ENCODE measurements at places on chromosomes 13 and 19.

DNA sequence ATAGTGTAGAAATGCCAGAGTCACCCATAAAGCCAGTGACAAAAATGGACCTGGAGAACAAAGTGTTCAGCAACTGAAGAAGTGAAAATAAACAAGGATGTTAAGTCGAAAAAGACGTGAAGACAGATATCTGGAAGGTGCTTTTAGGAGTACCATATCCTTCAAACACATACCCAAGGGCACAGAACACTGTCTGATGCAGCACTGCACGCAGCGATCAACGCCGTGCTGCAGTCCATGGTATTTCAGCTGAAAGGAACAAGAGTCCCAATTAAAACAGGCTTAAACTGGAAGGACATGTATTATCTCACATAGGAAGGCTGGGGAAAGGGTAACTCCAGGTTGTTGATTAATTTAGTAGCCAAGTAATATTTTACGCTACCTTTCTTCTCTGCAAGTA is 108.2 kb downstream of the SGCG start:
- no peak for DNase-seq

DNA sequence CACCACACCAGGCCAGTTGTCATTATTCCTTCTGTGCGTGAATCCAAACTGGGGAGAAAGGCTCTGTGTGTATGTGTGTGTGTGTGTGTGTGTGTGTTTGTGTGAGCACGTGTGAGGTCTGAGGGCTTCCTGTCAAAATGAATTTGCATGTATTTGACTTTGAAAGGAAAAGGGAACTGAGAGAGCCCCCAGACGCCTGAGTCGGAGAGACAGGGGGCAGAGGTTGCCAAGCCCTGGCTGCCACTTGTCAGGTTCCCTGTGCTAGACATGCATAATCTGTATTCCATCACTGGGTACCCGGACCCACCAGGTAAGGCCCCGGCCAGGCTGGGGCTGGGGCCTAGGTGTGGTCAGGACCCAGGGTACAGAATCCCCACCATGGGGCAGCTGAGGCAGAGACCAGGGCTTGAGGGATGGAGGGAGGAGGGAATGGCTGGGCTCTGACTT is at the start of gene CLEC17A:
CLEC17A (plus strand) TSS at position 191 of the 447 bp plus-strand sequence; CDS start at position 268, 77 bp downstream.
- no peak for DNase-seq

- no peak for DNase-seq
Measured at GRCh38 chr13:34578471-34578870, 363.6 kb upstream of the NBEA start.

GRCh38 chr13:101139081-101139480 is 277.2 kb downstream of the NALCN start:
- no peak for DNase-seq

DNA sequence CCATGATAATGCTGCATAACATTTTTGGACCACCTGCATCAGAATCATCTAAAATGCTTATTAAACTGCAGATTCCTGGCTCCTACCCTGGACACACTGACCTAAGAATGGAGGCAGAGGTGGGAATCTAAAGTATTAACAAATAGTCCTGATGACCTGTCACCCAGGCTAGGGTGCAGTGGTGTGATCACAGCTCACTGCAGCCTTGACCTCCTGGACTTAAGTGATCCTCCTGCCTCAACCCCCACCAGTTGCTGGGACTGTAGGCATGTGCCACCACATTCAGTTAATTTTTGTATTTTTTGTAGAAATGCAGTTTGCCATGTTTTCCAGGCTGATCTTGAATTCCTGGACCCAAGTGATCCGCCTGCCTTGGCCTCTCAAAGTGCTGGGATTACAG is 43.3 kb downstream of the LMO7 start:
- no peak for DNase-seq

GRCh38 chr13:94559222-94559795 is 36.6 kb downstream of the TGDS start:
- no peak for DNase-seq

- DNase-seq: no peak
Measured at GRCh38 chr19:44807162-44807561, 1.7 kb upstream of the BCAM start.

DNA sequence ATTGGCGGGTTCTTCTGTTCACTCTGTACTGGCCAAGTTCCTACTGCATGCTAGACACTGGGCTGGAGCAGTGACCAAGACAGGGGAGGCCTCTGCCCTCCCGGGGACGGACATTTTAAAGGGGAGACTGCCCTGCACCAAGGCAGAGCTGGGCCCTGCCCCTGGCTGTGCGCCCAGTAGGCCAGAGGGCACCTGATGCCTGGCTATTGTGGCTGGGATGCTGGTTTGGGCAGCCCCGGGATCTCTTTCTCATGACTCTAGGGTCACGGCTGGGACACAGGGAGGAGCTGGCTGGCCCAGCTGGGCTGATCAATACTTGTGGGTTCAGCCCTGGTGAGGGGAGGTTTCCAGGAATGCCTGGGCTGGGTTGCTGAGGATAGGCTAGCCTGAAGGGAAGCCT is 17.7 kb downstream of the LIPE start:
- DNase-seq: no peak

- no peak for DNase-seq
Measured at GRCh38 chr13:95524264-95524901, 28.1 kb upstream of the CLDN10 start.

DNA sequence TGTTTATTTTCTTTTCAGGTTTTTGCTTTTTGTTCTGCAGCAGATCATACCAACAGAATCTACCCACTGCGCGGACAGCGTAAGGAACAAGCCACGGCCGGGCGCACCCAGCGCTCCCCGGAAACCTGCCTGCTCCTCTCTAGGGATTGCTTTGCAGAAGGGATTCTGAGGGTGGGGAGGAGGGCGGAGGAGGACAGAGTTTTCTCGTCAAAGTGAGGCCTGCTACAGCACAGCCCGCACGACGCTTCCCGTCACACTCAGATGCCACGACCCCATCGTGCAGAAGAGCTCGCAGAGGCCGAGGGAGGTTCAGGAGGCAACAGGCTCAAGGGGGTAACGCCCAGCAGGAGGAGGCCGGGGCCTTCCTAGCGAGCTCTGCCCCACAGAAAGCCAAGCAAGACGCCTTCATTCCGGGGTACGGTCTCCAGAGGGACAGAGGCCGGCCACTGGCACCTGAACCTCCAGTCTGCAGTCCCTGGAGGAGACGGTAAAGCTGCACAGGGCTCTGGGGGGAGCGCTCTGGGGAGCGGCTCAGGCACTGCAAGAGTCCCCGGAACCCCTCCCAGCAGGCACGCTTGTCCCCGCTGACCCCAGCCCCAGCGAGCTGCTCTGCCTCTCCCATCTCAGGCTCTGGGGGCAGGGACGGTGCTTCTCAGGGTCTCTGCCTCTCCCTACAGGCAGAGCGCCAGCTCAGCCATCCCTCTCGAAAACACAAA is 6.9 kb downstream of the REXO1 start:
- no peak for DNase-seq

GRCh38 chr13:79128158-79128557 is 277.9 kb downstream of the RBM26 start:
- no peak for DNase-seq

GRCh38 chr13:20230913-20231838 is 943 bp downstream of the GJB6 start:
- DNase-seq: no peak

DNA sequence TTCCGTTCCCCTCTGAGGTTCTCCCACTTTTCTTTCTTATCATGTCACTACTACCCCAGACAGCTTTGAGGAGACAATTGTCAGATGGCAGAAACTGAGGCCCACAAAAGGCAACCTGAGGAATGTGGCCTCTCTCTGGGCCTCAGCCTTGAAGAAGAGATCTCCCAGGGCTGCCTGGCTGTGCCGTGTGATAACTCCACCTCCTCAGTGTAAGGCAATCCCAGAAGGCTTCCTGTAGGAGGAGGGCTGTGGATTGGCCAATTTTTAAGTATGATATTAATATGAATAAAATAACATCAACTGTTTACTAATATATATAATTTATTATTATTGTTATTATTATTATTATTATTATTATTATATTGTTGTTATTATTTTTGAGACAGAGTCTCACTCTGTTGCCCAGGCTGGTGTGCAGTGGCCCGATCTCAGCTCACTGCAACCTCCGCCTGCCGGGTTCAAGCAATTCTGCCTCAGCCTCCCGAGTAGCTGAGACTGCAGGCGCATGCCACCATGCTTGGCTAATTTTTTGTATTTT is 4.5 kb upstream of the DUS3L start:
- no peak for DNase-seq

GRCh38 chr19:3094601-3095440 is 659 bp downstream of the GNA11 start:
- DNase-seq: peak; percentile 34

GRCh38 chr13:33158271-33158670 is 127.3 kb downstream of the STARD13 start:
- no peak for DNase-seq

- no peak for DNase-seq
Measured at GRCh38 chr13:24196593-24197197, 36.2 kb downstream of the SPATA13 start.

DNA sequence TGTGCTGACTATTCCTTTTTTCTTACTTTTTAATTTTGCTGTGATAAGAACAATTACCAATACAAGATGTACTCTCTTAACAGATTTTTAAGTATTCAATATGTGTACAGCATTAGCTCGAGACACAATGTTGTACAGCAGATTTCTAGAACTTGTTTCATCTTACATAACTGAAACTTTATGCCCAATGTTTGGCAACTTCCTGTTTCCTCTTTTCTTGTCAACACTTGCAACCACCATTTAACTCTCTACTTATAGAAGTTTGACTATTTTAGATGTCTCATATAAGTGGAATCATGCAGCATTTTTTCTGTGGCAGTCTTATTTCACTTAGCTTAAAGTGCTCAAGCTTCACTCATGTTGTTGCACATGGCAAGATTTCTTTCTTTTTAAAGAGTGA is 1426.8 kb downstream of the SLITRK5 start:
- DNase-seq: no peak

DNA sequence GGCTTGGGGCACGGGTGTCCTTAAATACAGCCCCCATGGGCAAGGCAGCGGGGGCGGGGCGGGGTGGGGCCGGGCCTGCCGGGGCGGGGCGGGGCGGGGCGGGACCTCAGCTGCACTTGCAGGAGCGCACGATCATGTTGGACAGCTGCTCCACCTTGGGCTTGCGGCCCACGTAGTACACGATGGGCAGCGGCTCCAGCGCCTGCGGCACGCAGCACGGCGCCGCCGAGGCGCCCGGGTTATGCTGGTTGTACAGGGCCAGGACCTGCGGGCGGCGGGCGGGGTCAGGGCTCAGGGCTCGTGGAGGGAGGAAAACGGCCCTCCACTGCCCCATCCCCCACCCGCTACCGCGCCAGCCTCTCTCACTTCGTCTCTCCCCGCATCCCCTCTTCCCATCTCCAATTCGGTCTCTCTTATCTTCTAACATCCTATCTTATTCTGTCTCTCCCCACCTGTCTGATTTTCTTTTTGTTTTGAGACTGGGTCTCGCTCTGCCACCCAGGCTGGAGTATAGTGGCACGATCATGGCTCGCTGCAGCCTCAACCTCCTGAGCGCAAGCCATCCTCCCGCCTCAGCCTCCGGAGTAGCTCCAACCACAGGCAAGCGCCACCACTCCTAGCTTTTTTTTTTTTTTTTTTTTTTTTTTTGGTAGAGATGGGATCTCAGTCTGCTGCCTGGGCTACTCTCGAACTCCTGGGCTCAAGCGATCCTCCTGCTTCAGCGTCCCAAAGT is 21.1 kb downstream of the CCDC97 start:
- DNase-seq: no peak

DNA sequence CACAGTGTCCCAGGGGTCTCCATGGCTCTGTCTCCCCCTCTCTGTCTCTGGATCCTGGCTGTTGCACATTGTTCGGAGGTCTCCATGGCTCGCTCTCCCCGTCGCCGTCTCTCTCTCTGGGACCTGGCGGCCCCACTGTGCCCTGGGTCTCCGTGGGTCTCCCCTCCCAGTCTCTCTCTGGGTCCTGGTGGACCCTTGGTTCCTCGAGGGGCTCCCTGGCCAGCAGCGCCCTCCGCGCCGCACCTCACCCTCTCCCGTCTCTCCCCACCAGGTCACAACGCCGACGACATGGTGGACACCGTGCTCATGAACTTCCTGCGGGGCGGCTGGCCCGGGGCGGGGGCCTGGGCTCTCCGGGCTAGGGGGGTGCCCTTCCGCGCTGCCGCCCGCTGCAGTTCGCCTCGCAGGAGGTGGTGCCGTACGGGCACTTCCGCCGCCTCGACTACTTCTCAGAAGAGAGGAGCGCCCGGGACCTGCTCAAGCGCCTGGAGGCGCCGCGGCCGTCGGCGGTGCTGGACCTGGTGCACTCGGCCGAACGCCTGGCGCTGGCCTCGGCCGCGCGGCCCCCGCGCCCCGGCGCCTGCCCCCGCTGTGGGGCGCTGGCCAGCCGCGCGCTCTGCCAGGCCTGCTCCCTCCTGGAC is 29.1 kb downstream of the SIGLEC5 start:
- no peak for DNase-seq

- no peak for DNase-seq
Measured at GRCh38 chr13:45847554-45848224, 3.9 kb downstream of the SIAH3 start.

DNA sequence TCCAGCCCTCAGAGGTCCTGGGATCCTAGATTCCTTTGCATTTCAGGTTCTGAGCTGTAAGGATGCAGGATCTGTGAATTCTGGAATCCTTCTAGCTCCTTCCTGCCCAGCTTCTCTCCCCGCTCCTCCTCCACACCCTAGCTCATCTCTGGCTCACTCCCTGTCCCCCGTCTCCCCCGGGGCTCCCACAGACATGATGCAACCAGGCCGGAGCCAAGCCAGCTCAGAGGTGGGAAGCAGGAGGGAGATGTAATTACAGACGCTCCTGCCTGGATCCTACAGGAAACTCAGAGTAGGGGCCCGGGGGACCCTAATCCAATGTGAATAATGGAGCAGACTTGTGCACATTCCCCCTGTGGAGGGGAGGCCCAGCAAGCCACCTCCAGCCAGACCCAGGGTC is 4.5 kb downstream of the GNG8 start:
- DNase-seq: no peak

GRCh38 chr13:72959643-72960042 is 99.2 kb upstream of the KLF5 start:
- DNase-seq: no peak

DNA sequence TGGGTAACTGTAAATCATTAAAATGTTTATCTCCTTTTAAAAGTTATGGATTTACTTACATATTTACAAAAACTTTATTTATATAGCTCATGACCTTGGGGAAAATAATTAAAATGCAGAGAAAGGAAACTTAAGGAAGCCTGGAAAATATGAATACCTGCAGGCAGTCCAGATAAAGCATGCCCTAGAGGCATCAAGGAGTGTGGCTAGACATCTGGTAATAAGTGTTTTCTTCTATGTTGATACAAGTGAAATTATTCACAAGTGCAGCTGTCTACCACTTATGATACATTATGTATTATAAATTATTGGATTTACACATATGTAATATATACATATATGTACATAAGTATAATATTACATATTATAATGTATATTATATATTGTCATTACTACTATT is 207.9 kb downstream of the LMO7 start:
- DNase-seq: no peak

Data from activated CD8-positive, alpha-beta memory T cell treated with anti-CD3 and anti-CD28 coated beads, Interleukin-2, amount 50 U/mL, for 4 hours (primary cell).